ENCODE measurements at places on chromosomes 3 and 15.

DNA sequence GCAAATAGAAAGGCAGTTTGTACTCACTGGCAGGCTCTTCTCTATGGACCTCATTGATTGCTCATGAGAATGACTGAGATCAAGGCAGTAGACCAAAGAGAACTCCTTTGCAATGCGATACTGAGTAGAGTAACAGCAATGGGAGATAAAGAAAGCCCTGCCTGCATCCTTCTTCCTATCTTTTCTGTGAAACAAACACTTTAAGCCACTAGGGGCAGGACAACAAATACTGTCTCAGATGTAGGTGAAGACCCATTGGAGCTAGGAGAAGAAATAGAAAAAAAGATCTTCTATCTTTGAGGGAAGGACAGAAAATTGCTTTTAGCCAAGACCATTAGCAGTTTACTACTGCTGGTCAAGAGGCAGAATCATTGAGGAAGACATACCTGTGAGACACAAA is 117.6 kb upstream of the IGSF10 start:
- DNase-seq: no peak

DNA sequence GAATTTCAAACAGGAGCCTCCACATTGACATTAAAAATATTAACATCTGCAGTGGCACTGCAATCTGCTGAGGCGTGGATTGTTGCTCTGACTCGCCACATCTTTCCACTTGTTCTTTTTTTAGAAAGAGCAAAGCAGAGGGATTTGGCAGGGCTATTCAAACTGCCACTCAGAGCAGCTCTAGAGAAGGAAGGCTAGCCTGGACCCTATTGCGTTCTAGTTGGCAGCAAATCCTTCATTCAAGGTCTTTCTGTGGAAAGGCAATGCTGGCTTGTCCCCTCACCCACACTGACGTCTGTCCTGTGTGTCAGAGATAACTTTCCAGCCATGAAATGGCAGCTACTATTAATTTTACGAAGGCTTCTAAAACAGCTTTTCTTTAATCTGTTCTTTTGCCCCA is 483.2 kb upstream of the SGO1 start:
- DNase-seq: no peak

DNA sequence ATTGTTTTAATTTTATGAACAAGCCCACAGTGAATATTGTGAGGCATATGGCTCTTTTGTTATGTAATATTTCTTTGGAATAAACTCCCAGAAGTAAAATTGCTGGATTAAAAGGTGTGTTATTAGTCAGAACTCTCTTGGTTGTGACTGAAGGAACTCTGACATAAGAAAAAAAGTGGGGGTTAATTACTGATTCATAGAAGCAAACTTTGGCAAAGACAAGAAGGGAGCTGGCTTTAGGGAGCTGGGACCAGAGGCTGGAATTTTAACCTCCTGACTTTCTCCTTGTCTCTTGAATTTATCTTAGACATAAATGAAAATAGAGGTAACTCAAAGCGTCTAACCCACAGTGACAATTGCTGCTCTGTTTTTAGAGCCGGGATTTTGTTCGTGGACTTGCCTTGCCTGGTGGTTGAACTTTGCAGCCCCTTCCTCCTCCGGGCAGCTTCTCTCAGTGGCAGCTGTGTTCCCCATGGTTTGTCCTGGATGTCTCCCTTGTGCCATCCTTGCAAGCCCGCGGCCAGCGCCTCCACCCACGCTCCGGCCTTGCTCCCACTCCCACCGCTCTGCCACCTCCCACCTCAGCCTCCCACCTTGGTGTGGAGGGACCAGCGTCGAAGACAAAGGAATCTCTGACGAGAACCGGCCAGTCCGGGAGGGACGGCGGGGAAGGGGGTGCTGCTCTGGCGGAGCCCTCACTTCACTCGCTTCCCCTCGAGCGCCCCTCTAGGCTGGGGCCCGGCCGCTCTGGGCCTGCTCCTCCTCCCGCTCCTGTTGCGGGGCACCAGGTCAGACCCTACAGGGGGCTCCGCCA is 28.0 kb downstream of the ARHGAP31 start:
- DNase-seq: no peak

GRCh38 chr15:92631721-92632120 is 23.9 kb downstream of the FAM174B start:
- DNase-seq: no peak

- no peak for DNase-seq
Measured at GRCh38 chr15:101070502-101071273, 151.5 kb downstream of the LRRK1 start.

DNA sequence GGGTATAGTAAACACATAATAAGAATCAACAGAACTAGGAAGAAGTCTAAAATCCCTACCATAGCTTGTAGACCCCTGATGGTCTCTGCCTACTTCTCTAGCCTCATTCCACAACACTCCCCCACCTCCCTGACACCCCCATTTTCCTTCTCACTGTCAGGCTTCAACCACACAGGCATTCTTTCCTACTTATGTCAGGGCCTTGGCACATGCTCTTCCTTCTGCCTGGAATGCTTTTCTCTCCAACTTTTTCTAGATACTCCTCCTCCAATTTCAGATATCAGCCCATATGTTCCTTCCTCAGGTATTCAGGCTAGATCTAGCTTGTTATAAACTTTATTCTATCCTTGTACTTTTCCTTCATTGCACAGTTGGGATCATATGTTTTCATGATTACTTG is 106.0 kb upstream of the MRPL3 start:
- DNase-seq: no peak

Data from CD4-positive, alpha-beta T cell treated with Interleukin-10 for 1 hour (primary cell).